ENCODE measurements at places on chromosomes 4 and X.

- DNase-seq, result no peak
Measured at GRCh38 chr4:118249890-118250289, 102.9 kb downstream of the PRSS12 start.

DNA sequence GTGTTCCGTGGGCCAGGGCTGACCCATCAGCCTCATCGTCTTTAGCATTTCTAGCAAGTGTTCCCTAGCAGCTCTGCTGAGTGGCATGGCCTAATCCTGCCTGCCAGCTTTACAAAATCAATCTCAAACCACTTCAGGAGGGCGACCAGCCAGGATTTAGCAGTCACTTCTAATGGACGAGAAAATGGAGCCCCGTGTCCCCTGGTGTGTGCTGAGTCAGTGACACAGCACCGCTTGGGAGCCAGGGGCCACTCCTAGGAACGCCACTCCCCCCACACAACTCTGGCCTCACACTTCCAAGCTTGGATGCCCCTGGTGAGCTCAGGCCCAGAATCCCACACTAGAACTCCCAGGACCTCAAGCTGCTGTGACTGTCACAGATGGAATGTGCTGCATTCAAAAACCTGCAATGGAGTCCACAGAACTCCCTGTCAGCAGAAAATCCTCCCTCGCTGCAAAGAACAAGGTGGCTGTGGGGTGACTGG lies 311.2 kb upstream of the GATB start:
- no peak for DNase-seq

DNA sequence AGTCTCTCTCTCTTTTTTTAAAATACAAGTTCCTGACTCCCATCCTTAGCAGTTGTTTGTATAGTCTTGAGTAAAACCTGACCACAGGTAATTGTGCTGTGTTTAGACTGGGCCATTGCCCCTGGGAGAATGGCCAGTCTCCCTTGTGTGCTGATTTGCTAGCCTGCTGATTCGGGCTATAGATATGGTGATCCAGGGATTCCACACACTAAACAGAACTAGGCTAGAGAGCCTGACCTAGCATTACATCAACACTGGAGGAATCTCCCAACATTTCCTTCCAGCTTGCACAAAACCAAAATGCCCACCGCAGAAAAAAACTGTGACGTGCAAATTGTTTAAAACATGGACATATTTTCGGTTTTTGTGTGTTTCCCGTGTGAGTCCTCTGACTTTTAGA lies 5.1 kb downstream of the UPRT start:
- DNase-seq, result no peak

GRCh38 chr4:55925241-55925640 lies 23.5 kb upstream of the CEP135 start:
- DNase-seq, result no peak

DNA sequence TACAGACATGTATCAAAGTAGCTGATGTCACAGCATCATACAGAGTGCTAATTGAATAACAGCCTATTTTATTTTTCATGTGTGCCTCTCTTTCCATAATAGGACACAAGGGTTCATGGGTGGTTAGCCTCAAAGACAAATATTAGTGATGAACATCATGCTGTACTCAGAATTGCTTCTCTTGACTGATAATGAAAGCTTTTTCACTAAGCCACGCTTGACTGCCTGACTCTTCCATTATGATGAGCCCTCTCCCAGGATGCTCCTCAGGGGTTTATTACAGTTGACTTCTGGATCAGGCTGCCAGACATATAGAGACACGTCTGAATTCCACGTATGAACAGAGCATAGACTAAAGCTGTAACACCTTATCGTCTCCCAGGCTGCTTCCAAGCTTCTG lies 2757.5 kb downstream of the PCDH7 start:
- peak; percentile 49 for DNase-seq

DNA sequence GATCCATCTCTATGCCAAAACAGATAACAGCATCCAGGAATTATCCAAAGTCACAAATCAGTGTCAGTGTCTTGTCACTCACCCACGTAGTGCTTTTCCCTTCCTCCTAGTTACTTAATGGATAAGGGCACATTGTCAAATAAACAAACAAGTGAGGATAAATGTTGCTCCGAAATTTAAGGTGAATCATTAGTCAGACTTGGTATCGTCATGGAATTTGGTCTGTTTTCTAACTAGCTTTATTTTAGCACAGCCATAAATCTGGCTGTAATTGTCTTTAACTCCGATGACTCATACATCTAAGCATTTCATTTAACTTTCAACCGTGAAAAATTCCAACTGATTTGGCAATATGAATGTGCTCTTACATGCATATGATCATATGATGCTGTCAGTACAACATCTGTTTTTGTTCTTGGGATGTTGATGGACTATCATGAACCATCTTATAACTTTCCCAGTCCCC lies 83.3 kb downstream of the SNCA start:
- no peak for DNase-seq

DNA sequence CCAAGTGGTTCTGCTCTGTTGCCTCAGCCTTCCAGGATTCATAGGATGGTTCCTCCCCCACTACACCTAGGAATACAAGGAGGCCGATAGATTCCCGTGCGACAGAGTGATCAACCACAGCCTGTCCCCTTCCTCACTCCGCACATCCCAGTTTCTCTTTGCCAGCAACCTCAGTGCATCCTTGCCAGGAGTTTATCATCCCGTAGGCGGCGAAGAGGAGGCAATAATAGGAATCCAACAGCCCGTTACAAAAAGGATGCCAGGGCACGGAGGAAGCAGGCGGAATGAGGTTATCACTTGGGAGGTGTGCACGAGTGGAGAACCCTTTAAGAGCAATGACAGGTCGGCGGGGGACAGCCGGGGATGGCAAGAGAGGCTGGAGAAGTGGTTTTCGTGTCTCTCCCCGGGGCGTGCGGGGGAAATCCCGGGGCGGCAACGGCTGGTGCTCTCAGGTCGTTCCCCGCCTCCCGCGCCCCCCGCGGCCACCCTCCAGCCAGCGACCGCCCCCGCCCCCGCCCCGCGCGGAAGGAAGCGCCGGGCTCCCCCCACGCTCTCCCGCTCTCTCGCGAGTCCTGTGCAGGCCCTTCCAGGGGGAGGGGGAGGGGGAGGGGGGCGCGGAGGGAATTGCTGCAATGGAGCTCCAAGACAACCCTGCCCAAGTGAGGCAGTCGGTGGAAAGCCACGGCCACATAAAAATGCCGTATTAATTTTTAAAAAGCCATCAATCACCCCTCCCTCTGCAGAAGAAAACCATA lies 1.6 kb downstream of the PPP3CA start:
- DNase-seq, result peak; percentile 45

- DNase-seq, result peak; percentile 45
Measured at GRCh38 chr4:109406337-109406931, 27.2 kb upstream of the SEC24B start.

DNA sequence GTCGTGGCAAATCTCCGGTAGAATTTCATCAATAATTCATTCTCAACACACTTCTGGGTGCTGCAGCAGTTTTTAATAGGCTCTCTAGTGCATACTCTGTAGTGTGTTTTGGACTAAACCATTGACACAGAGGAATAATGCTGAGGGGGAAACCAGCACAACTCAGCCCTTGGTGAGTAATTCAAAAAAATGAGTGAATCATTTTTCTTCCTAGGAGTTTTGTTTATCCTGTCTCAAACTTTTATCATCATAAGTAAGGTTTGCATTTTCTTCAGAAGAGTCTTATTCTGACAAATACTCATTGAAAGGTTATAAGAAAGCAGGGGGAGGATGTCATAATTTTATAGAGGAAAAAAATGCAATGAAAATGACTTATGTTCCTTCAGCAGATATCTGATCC lies 2542.7 kb downstream of the PCDH7 start:
- no peak for DNase-seq

- no peak for DNase-seq
Measured at GRCh38 chrX:35166023-35166422, 223.4 kb downstream of the FAM47B start.

GRCh38 chrX:150158554-150159332 lies 204.4 kb upstream of the MAMLD1 start:
- no peak for DNase-seq

GRCh38 chr4:22643952-22644351 lies 48.8 kb upstream of the GBA3 start:
- DNase-seq, result no peak

DNA sequence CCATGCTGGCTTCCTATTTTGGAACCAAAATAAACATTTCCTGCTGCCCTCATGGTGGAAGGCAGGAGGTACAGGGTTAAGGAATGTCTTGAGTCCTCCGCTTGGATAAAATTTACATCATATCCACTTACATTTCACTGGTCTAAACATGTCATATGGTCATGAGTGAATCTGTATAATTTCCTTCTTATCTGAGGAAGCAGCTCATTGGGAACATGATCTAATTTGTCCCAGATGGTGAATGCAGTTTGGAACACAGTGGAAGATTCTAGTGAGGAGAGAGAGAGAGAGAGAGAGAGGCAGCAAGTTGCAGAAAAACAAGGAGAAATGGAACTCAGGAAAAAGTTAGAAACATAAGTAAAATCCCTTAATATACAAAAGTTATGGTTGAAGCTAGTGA lies 46.8 kb downstream of the MXRA5 start:
- DNase-seq, result no peak

- no peak for DNase-seq
Measured at GRCh38 chrX:21806691-21807090, 32.7 kb upstream of the MBTPS2 start.

- no peak for DNase-seq
Measured at GRCh38 chr4:56183344-56183959, 203.8 kb downstream of the AASDH start.

DNA sequence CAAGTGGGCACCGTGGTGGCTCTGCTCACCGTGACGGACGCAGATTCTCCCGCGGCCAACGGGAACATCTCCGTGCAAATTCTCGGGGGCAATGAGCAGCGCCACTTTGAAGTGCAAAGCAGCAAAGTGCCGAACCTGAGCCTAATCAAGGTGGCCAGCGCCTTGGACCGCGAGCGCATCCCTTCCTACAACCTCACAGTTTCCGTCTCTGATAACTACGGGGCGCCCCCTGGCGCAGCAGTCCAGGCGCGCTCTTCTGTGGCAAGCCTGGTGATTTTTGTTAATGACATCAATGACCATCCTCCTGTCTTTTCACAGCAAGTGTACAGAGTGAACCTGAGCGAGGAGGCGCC lies 2.7 kb downstream of the FAT4 start:
- DNase-seq, result no peak

DNA sequence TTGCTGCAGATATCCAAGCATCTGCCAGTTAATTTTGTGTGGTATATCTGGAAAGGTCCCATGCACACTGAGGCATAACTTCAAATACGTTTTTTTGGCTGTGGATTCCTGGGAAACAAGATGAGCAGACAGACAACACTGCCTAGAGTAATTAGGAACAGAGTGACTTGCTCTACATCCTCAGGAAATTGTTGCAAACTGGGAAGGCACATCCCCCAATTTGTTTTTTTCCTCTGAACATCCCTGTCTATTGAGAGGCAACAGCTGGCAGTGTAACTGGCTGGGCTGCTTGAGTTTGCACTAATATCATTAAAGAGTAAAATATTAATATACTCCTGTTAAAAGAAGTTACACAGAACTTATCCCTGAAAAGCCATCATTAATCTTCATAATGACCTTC lies 207.7 kb upstream of the SLIT2 start:
- DNase-seq, result no peak

- no peak for DNase-seq
Measured at GRCh38 chr4:155304375-155304774, 72.4 kb downstream of the MAP9 start.

- peak; percentile 29 for DNase-seq
Measured at GRCh38 chrX:39820938-39821708, 276.6 kb downstream of the BCOR start.

- DNase-seq, result no peak
Measured at GRCh38 chrX:40303256-40304077, 205.7 kb upstream of the BCOR start.

GRCh38 chr4:7651461-7651921 lies 216.8 kb upstream of the PSAPL1 start:
- no peak for DNase-seq

- no peak for DNase-seq
Measured at GRCh38 chrX:123217077-123217476, 33.0 kb downstream of the GRIA3 start.

DNA sequence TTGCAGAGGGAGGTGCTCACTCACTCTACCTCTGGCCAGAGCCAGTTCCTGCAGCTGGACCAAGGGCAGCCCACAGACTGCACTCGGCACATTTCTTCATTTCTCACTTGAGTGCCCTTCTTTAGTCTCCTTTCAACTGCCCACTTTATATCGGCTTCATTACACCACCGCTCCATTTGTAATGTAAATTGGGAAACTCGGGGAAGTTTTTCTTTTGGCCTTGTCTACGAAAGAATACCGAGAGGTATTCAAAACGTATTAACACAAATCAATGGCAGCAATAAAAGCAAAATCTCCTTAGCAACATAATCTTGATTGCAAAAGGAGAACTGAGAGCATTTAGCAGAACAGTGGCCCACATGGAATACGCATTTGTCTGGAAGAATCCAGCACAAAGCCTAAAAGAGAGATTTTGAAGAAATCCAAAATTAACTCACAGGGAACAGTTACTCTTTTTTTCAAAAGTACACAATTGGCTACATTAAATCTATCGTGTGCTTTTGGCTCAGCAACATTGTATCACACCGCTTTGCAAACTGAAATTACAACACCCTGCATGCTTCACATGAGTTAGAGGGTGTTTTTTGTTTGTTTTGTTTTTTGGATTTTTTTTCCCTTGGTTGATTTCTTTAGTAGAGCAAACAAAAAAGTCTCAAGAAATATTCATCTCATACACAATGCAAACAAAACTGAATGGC lies 62.6 kb downstream of the CHIC2 start:
- DNase-seq, result no peak

- DNase-seq, result no peak
Measured at GRCh38 chr4:181364504-181364903, 878.7 kb upstream of the TENM3 start.

- DNase-seq, result no peak
Measured at GRCh38 chrX:77442728-77443127, 4.5 kb upstream of the FGF16 start.

- DNase-seq, result no peak
Measured at GRCh38 chr4:4784379-4784778, 75.1 kb upstream of the MSX1 start.

DNA sequence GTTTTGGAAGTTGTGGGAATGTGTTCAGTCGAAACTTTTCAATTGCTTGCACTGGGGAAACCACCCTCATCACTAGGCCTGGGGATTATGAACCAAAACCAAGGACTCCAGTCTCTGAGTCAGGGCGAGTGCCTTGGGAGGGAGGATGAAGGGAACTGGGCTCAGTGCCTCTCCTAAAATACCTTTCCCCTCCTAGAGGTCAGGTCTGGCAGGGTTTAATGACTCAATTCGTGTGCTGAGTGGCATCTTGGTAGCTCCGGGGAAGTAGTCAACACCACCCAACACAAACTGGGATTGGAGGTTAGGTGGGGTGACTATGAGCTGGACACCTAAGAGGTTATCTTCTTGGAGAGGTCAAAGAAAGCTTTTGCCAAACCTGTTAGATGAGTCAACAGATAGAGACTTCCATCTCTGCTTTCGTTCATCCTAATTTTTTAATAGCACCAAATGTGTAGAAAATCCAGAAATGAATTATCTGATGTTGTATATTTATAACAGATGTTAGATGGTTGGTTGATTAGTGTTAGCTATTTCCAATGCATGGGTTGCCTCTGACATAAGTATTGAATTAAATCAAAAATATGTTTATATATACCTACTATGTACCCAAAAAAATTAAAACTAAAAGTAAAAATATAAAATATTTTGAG lies 202.8 kb downstream of the SHROOM3 start:
- no peak for DNase-seq

GRCh38 chrX:148185631-148186030 lies 204.5 kb downstream of the FMR1NB start:
- no peak for DNase-seq

All from NCI-H345 (cell line).